A549 treated with CpdA at 1 μM for 4 hours (cell line): ENCODE measurements at places on chromosomes 11 and 22. TPM values are rescaled to one million over a fixed set of nuclear protein-coding genes. Genes with fewer than 3 reads are reported as not detected.

NUDT8 gene
- total RNA-seq = 6.3 to 14.4 TPM (median 12.4 TPM) in 5 replicates

SEPTIN3 gene
- 1.3 to 1.5 TPM (median 1.4 TPM) in 5 replicates for total RNA-seq

GUCY1A2 gene
- total RNA-seq = 0.01 to 0.04 TPM (median 0.03 TPM) in 5 replicates

JHY gene
- total RNA-seq = 3.1 to 4.2 TPM (median 3.4 TPM) in 5 replicates

OR11H1 gene
- total RNA-seq = not detected in 5 replicates

SPDYC gene
- not detected in 5 replicates for total RNA-seq

OR8J3 gene
- total RNA-seq = not detected in 5 replicates
